CD4-positive, CD25-positive, alpha-beta regulatory T cell (primary cell): ENCODE measurements at places on chromosomes 5 and 9. TPM values are rescaled to one million over a fixed set of nuclear protein-coding genes. Genes with fewer than 3 reads are reported as not detected.

DNA sequence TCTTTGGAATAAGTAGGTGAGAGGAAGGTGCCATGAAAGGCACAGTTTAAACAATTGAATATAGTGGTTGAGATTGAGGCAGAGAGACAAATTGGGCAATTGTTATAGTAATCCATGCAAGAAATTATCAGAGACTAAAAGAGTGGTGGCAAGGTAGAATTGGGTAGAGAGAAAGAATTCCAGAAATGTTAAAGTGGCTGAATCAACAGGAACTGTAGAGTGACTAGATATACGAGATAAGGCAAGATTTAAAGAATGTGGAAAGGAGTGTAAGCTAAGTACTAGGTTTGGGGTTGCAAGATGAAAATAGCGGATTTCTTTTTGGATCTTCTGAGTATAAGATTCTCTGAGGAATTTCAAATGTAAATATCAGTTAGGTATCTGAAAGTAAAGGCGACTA lies 285.2 kb downstream of the DMRTA1 start:
- no peak for DNase-seq

The SPATA31D4 gene
- not detected for total RNA-seq

- DNase-seq, result no peak
These were observed 121.0 kb downstream of the AOPEP start for GRCh38 chr9:94847486-94847885.

The PCDHB10 gene
- not detected for total RNA-seq

- no peak for DNase-seq
These were observed 114.5 kb upstream of the NR5A1 start for GRCh38 chr9:124621371-124622328.

The ARSI gene
- not detected for total RNA-seq

GRCh38 chr9:94822273-94822672 lies 95.8 kb downstream of the AOPEP start:
- DNase-seq, result no peak

GRCh38 chr5:67808340-67808739 lies 407.2 kb upstream of the PIK3R1 start:
- DNase-seq, result no peak

GRCh38 chr5:57157131-57157530 lies 16.7 kb upstream of the GPBP1 start:
- DNase-seq, result no peak

DNA sequence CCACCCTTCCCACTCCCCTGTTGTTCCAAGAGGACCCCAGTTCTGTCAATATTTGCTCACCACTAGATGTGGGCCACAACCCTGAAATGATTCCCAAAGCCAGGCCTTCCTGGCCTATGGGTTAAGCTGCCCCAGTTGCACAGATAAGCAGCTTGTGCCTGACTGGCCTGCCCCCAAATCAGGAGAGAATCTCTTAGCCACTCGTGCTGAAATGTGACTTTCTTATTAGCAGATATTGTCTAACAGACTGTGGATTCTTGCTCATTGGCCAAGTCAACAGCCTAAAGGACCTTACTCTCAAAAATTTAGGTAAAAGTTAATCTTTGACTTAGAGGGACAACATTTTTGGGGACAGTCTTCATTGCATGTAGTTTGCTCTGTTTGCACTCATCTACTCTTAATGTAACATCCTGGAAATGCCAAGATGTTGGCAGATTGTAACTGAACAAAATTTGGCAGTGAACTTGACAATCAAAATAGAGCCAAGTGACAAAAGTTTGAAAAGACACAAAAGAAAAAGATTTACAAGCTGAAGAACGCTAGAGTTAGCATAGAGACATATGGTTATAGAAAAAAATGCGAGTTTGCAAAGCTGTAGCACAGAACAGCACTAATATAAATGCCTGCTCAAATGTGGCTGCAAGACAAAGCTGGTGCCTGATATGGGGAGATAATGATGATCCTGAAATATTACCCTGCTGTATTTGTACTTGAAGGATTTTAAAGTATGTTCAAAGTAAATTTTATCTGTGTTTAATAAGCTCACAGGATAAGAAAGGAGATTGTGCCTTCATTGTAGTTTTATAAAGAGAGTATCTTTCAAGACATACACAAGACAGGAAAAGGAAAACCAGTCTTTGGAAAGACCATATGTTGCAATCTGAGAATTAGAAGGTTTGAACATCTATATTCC lies 29.0 kb upstream of the FSD1L start:
- no peak for DNase-seq

GRCh38 chr9:79766091-79766490 lies 194.3 kb downstream of the TLE4 start:
- DNase-seq, result no peak

The MAPK9 gene
- total RNA-seq, result 28.1 TPM

- DNase-seq, result no peak
These were observed 30.0 kb upstream of the RECK start for GRCh38 chr9:36006549-36007315.

DNA sequence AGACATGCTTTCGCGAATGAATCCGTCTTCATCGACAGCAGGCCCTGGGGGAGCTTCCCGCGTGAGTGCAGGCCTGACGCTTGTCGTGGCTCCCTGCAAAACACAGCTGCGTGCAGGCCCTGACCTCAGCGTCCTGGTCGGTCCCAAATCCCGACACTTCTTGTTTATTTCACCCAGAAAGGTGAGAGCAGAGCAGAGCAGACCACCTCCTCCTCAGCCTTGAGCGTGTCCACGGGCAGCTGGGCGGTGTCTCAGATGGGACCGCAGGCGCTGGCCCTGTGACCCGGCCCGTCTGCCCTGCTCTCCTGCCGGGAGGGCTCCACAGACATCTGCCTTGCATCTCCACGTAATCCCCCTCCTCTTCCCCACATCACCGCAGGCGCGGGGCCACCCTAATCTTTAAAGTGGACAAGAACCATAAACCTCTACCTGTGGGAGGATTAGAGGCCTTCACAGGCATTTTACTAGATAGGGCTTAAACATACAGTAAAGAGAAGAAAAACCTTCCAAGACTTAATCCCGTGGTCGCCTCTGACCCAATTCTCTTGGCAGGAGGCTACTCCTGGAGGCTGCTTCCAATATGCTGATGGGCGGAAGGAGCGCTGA lies 7.5 kb upstream of the LHX3 start:
- no peak for DNase-seq

- peak; percentile 34 for DNase-seq
These were observed 30.6 kb downstream of the NKX2-5 start for GRCh38 chr5:173204185-173204979.

- no peak for DNase-seq
These were observed 162.5 kb downstream of the SPOCK1 start for GRCh38 chr5:137336565-137337120.

The TMOD1 gene
- total RNA-seq, result 3.7 TPM

The LPAR1 gene
- total RNA-seq, result not detected

DNA sequence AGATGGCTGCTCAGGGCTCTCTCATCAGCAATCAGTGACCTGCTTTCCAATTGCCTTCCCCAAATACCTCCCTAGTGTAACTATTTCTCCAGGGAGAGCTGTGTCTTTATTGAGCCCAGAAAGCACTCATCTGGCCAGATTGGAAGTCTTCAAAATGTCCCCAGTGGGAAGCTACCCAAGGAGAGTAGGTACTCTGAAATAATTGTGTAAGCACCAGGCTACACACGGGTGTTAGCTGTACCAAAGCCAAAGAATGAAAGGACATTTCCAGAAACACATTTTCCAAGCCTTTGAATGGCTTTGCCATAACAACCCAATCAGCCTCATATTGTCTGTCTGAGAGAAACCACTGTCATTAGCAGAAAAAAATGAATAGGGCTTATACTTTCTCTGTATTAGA lies 318.8 kb downstream of the FAM170A start:
- no peak for DNase-seq

The ATP6V0E1 gene
- 106 TPM for total RNA-seq

GRCh38 chr9:110846215-110846614 lies 177.6 kb downstream of the MUSK start:
- DNase-seq, result no peak

The HK3 gene
- 0.30 TPM for total RNA-seq

DNA sequence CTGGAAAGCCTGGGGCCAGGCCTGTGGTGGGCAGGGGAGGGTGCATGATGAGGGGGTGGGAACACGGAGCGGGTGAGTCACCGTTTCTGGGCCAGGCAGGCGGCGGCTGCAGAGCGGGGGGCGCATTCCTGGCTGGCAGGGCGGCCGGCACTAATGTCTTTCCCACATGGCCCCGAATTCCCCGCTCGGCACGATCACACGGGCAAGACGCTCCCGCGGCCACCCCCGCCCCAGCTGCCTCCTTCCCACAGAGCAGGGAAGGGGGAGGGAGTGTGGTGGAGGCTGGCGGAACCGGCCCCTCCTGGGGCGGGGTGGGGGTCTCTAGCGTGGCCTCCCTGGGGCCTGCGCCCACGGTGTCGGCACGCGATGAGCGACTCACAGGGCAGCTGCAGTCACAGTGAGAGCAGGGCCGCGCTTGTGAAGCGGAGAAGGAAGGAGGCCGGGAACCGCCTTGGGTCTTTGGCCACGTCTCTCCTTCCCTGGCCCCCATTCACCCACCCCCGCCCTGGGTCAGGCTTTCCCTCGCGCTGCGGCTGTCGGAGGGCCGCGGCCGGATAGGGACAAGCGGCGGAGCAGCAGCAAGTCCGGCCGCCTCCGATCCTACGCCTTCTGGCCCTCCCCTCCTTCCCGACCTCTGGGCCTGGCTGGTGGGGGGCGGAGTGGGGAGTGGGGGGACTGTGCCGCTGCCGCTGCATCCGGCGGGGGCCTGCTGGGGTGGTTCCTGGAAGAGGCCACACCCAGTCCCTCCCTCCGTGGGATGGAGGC lies 48.9 kb downstream of the CXXC5 start:
- no peak for DNase-seq
